Stimulated activated CD4-positive, alpha-beta T cell treated with anti-CD3 and anti-CD28 coated beads, Interleukin-12 subunit alpha, Interleukin-12 subunit beta, amount 100 ng/mL, for 24 hours (primary cell): ENCODE measurements at places on chromosomes 11 and 22.

GRCh38 chr22:24112188-24112587, 69.1 kb upstream of the SUSD2 start:
- DNase-seq = no peak

- no peak for DNase-seq
These were observed 9.6 kb upstream of the TP53I11 start for GRCh38 chr11:44960200-44960845.

DNA sequence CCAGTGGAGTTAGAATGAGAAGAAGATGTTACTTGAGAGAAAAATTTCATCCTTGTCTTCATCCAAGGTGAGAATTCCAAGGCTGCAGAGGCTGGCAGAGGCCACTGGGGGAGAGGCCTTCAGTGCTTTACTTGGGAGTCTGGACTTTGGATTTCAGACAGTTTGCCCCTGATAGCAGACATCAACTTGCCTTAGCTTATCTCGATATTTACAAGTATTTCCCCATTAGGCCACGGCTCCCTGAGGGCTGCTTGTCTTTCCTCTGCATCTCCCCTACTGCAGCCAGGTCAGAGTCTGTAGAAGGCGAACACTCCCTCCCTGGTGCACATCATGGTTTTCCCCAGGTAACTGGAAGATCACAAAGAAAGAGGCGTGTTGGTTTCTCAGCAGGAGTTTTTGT, 29.9 kb upstream of the BSX start:
- DNase-seq = no peak

DNA sequence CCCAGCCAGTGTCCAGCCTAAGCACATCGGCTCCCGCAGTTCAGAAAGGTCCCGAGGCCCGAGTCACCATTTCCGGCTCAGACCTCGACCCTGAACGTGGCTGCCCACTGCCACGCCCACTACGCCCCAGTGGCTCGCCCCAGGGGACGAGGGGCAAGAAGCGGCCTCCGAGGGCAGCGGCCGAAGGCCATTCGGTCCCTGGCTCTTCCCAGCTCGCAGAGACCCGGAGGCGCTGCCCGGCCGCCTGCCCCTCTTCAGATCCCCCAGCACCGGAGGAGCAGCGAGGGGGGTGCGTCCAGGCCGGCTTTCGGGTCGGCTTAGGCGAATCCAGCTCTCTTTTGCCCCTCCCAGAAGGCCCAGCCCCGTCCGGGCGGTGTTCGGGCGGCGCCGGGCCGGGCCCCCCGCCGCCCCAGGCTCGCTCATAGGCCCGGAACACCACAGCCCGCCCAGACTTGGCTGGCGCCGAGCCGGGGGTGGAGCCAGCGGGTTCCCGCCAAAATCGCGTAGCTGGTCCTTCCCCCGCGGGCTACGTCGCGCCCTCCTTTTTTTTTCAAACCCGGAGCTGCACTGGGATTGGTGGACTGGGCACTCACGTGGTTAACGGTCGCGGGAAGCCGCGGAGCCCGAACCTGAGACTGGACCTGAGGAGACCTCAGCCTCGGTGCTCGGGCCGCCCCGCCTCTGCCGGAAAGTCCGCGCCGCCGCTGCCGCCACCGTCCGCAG, at the start of gene WEE1:
Gene WEE1 (plus strand): TSS at position 619 of the 723 bp plus-strand sequence. CDS start 264 bp downstream, outside the sequence.
- DNase-seq = peak; percentile 94
